Pancreas (tissue), 10 donors: ENCODE measurements at places on chromosomes 1 and 21. TPM values are rescaled to one million over a fixed set of nuclear protein-coding genes. Genes with fewer than 3 reads are reported as not detected.
A peak's percentile ranks its signal among the peaks of the same experiment; 100 is the strongest.

AMIGO1 gene
- 5.7 TPM for total RNA-seq

CLCA1 gene
- total RNA-seq = not detected

EPS8L3 gene
- 1.7 TPM for total RNA-seq

DNA sequence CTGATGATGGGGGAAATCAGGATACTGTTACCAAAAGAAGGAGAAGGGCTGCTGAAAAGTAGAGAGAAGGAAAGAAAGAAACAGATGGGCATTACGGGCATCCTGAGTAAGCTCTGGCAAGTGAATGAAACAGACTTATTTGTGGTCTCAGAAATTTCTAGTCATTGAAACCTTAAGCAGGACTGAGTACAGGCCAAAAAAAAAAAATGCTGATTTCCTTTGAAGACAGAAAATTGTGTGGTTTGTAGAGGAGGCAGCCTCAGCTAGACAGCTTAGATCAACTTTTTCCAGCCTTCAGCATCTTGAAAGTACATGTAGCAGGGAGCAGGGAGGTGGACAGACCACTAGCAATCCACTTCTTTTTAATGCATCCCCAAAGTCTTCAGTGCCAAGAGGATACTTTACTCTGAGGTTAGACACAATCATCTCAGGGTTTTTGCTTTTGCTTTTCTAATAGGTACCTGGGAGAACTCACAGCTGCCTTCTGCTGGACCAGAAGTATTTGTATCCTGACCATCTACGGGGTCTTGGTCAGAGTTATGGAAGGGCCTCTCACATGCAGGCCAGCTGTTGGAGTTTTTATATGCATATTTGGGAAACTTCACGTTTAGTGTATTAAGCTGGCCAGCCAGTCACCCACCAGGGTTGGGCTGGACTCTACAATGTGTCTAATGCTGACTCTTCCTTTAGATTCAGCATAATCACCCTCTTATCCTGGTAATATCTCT, 10.6 kb upstream of the CAPZB start:
- DNase-seq = no peak

GRCh38 chr1:225735252-225736149, 42.1 kb upstream of the SRP9 start:
- peak; percentile 43 for DNase-seq

DNA sequence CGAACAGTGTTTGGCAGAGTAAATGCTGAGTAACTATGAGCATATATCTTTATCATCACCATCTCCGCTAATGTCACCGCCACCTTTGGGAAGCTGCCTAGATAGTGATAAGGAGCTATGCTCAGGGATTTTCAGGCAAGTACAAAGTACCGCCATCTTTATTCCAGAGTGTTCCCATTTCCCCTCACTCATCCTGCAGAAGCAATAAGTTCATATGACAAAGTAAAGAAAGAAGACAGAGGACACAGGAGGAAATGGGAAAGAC, 89.6 kb downstream of the TGFBR3 start:
- no peak for DNase-seq

DNA sequence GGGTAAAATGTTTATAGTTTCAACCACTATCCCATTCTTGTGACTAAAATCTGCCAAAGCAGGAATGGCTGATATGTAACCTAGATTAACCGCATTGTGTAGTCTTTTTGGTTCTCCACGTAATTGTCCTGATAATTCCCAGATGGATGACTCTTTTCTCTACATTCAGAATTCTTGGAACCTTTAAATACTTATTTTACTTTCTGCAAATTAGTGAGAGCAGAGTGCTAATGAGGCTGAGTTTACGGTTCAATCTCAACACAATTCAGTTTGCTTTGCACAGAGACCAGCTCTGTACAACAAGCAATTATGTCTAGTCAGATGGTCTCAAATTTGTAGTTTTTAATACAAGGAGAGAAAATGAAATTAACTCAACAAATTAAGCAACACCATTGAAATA, 9.1 kb downstream of the CRB1 start:
- no peak for DNase-seq

DNA sequence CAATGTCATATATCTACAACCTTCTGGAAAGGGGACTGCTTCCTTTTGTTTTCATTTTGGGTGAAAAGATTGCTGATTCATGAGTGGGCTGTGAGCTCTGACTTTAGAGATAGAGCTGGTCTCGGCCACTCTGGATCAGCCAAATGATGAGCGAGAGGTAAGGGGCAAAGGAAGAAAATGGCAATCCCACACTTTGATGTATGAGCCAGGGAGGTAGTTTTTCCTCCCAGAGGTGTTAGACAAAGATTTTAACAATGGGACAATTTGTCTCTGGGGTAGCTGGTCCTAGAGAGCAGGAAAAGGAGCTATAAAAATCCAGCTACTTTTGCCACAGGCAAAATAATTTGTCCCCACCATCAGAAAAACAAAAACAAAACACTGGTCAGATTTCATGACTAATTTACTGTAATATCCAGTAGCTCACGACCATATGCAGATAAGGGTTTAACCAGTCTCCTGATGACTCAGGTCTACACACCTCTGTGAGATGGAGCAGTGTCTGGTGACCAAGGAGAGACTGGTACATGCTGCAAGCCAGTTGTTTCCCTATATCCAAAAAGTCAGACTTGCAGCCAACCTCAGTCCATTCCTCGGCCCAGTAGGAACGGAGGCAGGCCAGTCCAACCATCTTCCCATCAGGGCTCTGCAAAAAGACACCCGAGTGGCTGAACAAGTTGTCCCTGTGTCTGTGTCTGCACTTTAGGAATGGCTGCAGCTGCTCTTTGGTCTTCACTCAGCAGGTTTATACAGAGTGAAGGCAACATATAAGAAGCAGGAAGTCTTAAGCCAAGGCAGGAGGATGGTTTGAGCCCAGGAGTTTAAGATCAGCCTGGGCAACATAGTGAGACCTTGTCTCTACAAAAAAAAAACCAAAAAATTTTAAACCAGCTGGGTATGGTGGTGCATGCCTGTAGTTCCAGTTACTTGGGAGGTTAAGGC, 29.2 kb downstream of the DNASE2B start:
- DNase-seq = no peak

DNA sequence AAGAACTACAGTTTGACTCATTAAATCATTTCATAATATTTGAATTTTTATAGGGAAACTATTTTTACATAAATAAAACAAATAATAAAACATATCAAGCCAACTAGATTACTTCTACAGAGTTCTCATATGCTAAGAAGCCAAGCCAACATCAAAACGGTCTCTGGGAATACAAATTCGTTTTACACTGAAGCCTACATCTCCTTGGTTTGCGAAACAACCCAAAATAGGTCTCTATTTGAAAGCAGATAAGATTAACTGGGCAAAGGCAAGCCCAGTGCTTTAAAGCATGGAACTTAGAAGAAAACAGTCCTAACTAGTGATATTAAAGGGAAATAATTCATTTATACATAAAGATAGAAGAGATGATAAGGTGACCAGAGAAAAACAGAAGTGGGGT, 25.3 kb downstream of the MIXL1 start:
- DNase-seq = no peak

- no peak for DNase-seq
Observed at GRCh38 chr1:40153073-40153770, 8.0 kb upstream of the RLF start.
